GOT3 (cell line): ENCODE measurements at places on chromosomes 11 and 22.

DNA sequence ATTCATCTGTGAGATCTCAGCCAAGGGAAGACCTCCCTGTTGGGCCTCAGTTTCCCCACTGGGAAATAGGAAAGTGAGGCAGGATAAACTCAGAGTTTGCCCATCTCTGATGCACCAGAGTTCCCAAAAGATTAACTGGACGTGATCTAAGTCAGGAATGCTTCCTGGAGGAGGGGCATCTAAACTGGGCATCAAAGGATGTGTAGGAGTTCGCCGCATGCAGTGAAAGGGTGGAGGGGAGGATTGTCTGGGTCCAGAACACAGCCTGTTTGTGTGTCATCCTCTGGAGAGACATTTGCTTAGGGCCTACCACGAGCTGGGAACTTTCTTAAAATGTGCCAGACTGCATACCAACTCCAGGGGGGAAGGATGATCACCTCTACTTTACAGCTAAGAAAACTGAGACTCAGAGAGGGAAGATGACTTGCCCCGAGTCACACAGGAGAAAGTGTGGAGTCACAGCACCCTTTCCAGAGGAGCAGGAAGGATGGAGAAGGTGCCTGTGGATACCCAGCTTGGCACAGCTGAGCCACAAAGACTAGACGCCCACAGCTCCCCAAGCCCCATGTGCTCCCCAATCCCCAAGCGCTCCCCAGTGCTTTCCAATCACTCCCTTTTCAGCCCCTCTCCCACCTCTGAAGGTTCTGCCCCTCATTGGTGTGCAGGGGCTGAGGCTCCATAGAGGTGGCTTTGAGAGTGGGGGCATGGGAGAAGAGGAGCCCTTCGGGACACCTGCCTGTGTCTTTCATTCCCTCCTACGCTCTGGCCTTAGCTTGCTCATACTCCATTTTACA lies 50.1 kb downstream of the MN1 start:
- DNase-seq, result no peak

DNA sequence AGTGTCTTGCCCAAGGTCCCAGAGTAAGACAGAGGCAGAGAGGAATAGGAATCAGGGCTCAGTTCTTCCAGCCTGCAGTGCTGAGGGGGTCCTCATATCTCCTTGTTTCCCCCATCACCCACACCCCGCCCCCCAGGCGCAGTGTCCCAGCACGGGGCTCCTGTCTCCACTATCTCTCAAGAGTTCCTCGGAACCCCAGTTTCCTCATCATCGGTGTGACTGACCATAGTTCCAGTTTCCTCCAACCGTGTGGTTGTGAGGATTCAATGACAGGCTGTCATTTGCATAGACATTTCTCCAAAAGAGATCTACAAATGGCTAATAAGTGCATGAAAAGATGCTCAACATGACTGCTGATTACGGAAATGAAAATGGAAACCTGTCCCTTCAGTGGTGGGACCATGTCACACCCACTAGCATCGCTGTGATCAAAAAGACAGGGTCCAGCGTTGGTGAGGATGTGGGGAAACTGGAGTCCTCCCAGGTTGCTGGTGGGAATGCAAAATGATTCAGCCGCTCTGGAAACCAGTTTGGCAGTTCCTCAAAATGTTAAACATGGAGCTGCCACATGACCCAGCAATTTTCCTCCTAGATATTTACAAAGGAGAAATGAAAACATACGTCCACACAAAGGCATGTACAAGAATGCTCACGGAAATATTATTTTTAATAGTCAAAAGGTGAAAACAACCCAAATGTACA lies 31.8 kb upstream of the PDGFB start:
- no peak for DNase-seq

DNA sequence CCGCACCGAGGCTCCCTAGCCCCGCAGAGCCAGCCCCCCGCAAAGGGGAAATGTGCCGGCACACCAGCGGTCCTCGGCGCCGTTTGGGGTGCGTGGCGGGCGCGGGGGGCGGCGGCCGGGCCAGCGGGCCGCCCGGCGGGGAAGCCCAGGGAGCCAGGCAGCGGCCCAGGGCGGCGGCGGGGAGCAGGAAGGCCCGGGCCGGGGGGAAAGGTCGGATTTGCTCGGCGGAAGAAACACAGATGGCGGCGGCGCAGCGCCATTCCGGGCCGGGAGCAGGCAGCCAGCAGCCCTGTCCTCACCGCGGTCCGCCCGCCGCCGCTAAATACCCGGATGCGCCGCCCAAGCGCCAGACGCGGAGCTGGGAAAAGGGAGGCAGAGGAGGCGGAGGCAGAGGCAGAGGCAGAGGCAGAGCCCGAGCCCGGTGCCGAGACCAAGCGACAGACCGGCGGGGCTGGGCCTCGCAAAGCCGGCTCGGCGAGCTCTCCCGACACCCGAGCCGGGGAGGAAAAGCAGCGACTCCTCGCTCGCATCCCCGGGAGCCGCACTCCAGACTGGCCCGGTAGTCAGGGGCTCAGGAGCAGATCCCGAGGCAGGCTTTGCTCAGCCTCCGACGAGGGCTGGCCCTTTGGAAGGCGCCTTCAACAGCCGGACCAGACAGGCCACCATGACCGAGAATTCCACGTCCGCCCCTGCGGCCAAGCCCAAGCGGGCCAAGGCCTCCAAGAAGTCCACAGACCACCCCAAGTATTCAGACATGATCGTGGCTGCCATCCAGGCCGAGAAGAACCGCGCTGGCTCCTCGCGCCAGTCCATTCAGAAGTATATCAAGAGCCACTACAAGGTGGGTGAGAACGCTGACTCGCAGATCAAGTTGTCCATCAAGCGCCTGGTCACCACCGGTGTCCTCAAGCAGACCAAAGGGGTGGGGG lies 2.6 kb upstream of the GCAT start:
- no peak for DNase-seq

DNA sequence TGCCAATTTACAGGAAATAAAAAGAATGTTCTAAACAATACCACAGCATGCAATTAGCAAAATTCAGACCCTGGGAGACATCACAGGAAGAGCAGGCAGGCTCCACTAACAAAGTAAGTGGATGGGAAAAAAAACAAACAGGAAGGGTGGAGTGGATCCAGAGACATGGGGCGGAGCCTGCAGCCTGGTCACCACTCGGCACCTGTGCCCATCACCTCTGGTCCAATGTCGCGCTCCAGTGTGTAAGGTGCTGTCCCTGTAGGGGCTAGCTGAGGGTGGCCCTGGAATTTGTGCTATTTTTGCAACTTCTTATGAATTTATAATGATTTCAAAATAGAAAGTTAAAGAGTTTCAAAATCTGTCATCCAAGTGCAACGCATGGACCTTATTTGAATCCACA lies 11.0 kb upstream of the MOB2 start:
- DNase-seq, result no peak

GRCh38 chr11:102761646-102762238 lies 18.7 kb downstream of the MMP10 start:
- no peak for DNase-seq
